ENCODE measurements at places on chromosomes 12 and 14.
A peak's percentile ranks its signal among the peaks of the same experiment; 100 is the strongest.

GRCh38 chr12:124037331-124037730, 64.3 kb downstream of the ZNF664 start:
- DNase-seq: no peak

- peak; percentile 7 for DNase-seq
Observed at GRCh38 chr12:49903700-49904423, at the start of gene FAIM2. TSS of gene FAIM2 (minus strand) at chr12:49903900. CDS start at chr12:49903792, 108 bp downstream.

GRCh38 chr12:77571127-77571526, 259.6 kb upstream of the NAV3 start:
- no peak for DNase-seq

DNA sequence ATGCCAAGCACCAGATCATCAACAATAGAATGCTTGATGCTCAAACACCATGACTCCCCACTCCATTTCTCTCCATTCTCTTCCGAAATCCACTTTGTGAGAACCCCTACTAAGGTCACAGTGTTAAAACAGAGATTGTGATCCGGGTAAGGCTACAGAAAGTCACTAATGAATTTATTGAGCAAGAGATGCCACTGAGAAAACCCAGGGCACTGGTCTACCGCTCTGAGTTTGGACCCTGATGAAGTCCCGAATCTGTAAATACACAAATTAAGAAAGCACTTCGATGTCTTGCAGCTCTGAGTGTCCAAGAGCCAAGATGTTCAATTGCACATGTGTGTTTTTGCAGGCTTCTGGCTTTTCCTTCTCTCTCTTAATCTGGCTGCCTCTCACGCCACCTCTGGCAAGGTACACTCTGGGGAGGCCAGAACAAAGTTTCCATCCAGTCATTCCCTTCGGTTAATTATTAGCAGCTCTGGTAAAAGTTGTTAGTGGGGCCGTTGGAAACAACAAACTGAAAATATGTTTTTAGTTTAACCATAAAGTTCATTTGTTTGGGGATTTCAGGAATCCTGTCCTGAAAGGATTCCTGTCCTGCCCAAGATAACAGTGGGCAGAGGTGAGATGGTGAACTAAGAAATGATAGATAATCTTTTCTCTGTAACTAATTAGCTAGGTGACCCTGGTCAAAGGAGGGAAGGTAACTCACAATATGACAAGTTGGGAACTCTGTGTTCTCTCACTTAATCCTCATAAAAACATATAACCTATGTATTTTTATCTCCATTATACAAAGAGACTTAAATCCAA, 75.4 kb downstream of the BTG1 start:
- DNase-seq: no peak

- DNase-seq: no peak
Observed at GRCh38 chr12:19764408-19764807, 325.1 kb downstream of the AEBP2 start.

DNA sequence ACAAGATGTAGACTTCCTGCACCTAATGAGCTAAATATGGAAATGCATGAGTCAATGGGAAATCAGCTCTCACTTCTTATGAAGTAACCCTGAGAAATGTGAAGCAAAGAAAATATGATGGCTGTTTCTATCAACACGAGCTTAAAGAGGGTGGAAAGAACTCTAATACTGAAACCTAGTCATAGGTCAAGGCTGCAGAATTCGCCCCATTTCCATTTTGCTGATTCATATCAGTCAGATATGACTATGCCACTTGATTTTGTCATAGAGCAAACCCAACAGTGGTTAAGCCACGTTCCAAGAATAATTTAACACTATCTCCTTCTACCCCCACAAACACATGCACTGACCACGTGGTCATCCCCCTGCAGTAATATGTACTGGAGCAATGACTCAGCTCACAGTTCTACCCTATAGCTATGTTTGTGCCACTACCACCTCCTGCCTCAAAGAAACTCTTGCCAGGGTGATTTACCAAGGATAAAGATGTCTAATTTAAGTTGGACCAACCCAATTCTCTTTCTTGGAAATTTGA, 157.5 kb downstream of the TMTC3 start:
- peak; percentile 95 for DNase-seq

GRCh38 chr12:31801872-31802271, 73.1 kb upstream of the AMN1 start:
- DNase-seq: no peak

- DNase-seq: no peak
Observed at GRCh38 chr12:117063162-117063911, 35.9 kb downstream of the TESC start.

DNA sequence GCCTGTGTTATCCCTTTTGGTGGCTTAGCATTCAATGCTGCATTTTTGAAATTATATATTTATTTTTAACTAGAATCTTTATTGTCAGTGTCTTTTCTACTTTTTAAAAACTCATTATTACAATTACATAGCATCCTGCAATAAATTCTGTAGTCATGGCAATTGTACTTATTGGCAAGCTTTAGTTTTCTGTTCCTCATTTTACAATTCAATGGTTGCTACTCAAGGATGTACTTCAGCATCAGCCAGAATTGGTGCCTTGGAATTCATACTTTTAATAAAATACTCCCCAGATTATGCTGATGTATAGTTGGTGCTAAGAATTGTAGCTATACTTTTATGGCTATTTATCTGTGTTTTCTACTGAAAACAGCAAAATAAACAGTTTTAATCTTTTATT, 1756.8 kb upstream of the SEL1L start:
- no peak for DNase-seq

DNA sequence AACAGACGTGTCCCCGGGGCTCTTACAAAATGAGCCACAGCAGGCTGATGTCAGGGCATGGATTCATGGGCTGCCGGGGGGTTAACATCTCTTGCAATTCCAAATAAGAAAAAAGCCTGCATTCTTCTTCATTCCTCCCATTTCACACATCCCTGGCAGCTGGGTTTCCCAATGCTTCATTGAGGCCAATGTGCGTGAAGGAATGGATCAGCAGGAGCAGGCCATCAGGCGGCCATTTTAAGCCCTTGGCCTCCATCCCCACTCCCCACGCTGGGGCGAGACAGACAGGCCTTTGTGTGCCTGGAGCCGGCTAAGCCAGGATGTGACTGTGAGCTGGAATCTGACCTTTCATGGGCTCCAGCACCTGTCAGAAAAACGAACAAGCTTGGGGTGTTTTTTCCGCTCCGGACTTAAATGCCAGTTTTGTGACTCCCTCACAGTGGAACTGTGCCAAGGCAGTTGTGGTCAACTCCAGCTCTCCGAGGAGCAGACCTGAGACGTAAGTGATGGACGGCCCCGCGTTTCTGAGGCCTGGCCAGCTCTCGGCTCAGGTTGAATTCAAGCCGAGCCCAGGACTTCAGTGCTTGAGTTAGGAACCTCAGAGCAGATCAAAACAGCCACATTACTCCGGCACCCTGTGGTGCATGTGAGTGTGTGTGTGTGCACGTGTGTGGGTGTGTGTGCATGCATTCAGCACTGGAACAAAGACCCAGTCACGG, 133.1 kb downstream of the TMEM30B start:
- DNase-seq: peak; percentile 74

DNA sequence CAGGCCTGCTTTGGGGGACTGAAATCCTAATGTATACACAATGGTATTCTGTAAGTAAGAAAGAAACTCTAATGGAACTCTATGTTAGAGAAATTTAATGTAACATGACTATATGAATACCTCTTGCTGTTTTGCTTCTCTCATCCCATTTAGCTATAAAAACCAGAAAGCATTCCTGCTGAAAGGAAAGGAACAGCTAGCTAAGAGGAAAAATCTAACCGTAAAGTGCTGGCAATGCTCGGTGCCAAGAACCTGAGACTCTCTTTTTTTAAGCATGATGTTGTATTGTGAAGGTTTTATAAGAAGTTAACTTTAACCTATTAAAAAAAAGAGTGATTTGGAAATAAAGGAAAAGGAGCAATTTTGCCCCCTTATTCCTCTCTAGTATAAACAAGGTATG, 75.6 kb upstream of the DACT1 start:
- DNase-seq: no peak

DNA sequence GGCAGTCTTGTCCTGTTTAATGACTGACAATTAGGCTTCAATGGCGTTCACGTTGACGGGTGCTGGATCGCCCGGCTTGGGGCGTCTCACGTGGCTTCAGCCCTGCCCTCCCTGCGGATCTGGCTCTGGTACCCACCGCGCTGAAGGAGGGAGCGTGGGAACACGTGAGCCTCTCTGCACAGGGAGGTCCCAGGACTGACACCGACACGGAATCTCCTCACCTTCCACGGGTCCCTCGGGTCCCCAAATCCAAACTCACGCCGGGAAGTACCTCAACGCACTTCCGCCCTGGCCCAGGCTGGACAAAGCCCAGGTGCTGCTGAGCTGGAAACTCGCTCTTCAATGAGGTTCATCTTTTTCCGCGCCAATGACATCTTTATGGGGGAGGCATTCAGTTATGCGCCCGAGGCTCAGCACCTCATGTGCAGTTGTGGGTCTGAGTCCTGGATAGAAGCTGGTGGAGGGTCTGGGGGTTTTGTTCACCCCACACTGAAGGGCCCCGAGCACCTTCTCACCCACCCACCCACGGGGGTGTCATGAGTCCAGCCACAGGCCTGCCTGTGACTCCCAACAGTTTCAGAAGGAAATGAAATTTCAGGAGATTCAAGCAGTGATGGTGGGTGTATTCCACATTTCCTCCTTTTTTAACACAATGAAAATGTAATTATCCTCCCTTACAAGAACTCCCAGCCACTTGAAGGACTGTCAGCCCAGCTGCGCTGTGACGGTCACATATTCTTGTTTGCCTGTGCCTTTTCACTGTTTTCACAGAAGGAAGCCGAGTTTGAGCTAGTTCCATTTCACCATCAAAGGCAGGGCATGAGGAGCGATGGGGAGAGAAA, 251.7 kb upstream of the SFSWAP start:
- DNase-seq: no peak
